ENCODE measurements at places on chromosomes 1 and 21.

DNA sequence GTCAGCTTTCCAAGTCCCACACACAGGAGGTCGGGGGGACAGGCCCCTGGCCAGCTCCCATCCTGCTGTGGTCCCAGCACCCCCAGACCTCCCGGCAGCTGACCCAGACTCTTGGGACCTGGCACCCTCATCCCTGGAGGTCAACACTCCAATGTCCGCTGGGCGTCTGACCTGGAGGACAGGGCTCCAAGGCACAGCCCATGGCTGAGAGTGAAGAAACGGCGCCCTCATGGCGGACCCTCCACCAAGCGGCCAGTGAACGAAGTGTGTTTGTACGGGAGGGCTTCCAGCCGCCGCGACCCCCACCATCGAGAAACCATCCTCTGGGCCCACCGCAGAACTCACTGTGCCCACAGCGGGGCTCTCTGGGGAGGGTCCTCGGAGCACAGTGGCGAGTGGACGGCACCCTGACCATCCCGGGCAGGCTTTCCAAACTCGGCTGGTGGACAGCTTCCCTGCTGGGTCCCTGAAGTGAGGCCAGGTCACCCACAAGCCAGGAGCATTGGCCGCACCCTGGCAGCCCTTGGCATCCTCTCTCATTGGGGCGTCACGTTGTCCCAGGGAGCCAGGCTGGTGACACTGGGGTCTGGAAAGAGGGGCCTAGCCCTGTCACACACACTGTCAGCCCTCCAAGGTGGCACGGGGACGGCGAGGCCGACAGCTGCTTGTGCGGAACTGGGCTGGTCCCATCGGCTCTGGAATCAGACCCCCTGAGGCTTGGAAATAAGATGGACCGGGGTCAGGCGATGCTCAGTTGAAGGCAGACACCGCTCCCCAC lies 47.8 kb upstream of the COL6A2 start:
- no peak for DNase-seq

DNA sequence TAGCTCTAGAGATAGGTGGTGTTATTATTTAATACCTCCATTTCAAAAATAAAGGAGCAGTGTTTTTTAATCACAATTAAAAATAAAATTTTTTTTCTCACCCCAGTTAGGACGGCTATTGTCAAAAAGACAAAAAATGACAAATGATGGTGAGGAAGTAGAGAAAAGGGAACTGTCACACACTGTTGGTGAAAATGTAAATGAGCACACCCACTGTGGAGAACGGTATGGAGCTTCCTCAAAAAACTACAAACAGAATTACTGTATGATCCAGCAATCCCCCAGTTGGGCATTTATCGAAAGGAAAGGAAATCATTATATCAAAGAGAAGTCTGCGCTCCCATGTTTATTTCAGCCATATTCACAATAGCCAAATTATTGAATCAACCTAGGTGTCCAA lies 148.7 kb upstream of the NR5A2 start:
- no peak for DNase-seq

DNA sequence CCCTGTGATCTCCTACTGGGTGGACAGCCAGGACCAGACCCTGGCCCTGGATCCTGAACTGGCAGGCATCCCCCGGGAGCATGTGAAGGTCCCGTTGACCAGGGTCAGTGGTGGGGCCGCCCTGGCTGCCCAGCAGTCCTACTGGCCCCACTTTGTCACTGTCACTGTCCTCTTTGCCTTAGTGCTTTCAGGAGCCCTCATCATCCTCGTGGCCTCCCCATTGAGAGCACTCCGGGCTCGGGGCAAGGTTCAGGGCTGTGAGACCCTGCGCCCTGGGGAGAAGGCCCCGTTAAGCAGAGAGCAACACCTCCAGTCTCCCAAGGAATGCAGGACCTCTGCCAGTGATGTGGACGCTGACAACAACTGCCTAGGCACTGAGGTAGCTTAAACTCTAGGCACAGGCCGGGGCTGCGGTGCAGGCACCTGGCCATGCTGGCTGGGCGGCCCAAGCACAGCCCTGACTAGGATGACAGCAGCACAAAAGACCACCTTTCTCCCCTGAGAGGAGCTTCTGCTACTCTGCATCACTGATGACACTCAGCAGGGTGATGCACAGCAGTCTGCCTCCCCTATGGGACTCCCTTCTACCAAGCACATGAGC lies 17.2 kb upstream of the SLC25A44 start:
- no peak for DNase-seq

- DNase-seq: no peak
Observed at GRCh38 chr1:46333300-46334029, 7.1 kb upstream of the NSUN4 start.

GRCh38 chr1:175717610-175718540 lies 25.5 kb downstream of the TNR start:
- no peak for DNase-seq

- no peak for DNase-seq
Observed at GRCh38 chr1:11414926-11415538, 63.9 kb upstream of the DISP3 start.

DNA sequence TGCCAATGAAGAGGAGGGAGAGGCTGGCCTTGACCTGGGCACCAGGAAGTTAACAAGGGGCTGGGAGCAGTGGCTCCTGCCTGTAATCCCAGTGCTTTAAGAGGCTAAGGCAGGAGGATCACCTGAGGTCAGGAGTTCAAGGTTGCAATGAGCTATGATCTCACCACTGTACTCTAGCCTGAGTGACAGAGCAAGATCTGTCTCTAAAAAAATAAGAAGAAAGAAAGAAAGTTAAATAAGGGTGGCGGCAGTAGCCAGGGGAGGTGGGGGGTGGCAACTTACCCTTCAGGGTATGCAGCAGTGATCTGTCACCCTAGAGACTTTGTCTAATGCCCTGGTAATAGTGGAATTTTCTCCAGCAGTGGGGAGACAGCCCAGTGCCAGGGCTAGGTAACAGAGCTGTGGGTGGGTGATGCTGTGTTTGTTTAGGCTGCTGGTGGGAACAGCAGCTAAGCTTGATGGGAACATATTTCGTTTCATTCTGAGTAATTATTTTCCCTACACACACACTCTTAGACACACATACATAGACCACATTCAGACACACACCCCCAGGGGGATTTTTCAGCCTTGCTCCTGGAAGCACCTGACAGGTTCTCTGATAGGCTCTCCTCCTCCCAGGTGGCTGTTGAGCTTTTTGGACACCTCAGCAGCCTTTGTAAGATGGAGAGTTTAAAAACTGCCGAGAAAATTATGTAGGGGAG lies 11.3 kb upstream of the SYT6 start:
- no peak for DNase-seq

GRCh38 chr1:224769452-224770335 lies 153.6 kb downstream of the CNIH3 start:
- no peak for DNase-seq

DNA sequence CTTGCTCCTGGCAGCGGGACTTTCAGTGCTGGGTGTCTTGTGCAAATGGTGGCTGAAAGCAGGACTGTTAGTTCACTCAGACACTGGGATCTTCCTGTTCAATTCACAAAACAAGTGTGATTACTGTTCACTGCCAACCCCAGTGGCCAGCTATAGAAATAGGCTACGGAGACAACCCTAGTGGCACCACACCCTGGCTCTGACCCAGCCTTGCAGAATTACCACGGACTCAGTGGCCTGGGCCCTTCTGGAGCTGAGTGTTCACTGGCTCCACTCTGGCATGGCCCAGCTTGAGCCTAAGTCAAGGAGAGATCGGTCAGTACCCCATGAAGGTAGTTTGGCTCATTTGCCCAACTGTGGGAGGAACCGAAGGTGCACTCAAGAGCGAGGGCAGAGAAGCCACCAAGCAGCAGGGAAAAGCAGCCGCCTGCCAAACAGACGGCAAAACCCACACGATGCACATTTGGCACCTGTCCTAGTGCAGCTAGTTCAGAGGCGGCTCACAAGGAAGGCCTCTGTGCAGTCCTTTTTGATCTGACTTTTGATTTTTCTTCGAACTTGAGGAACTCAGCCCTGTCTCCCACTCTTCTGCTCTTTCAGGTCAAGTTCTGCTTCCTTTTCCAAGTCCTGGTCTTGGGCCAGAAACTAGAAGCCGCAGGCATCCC lies 5.9 kb downstream of the KIAA2013 start:
- no peak for DNase-seq

DNA sequence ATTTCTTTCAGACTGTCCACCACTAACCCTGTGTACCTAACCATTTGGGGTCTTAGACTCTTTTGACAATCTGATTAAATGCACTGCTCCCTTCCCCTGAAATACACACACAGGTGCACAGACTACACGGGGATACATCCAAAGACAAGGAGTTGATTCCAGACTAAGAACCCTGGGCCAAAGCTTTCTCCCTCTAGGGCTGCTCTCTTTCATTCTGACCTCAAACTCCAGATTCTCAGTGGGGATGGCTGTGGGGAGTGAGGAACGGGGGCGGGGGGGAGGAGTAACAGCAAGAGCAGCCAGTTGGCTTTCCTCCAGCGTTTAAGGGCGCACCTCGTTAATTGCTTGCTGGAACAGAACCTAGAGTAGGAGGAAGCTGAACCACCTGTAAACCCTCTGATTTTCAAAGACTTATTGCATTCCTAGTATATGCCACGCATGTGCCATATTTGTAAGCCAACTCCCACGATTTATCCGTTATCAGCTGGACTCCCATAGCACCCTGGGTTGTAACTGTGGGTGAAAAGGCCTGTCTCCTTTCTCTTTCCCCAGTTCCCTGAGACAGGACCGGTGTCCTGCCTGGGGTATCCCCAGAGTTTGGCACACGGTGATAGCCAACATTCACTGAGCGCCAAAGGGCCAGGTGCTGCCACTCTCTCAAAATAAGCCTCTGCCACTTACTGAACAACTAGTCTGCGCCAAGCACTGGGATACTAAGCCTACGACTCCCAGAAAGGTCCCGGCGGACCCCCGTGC lies 920 bp downstream of the MTHFR start:
- DNase-seq: peak; percentile 69

DNA sequence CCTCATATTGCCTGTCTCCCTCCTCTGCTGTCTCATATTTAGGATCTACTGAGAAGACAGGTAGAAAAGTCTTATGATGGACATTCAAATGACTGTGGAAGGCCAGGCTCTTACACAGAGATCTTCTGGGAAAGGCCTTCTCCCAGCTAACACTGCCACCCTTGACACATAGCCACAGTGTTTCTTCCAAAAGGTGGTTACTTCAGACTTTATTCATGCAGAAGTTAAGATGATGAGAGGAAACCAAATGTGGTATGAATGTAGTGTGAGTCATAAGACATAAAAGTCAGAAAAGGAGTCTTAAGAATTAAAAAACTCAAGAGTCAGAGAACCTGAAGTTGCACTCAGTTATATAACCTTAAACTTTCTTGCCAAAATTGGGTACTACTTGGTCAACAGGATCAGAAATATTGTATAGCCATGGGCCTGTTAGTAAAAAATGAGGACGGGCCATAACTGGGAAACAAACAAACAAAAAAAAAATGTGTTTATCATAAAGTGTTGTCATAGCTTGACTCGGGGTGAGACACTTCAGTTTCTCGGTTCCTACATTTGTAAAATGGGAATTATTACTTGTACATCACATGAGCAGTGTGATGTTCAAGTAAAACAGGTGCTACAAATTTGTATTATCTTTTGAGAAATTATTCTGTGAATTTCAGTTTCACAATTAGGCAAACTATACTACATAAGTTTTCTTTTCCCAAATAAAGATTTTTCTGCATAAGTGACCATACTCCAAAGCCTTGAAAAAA lies 1.2 kb upstream of the DENND1B start:
- no peak for DNase-seq

- no peak for DNase-seq
Observed at GRCh38 chr1:107436552-107437241, 295.9 kb downstream of the NTNG1 start.

DNA sequence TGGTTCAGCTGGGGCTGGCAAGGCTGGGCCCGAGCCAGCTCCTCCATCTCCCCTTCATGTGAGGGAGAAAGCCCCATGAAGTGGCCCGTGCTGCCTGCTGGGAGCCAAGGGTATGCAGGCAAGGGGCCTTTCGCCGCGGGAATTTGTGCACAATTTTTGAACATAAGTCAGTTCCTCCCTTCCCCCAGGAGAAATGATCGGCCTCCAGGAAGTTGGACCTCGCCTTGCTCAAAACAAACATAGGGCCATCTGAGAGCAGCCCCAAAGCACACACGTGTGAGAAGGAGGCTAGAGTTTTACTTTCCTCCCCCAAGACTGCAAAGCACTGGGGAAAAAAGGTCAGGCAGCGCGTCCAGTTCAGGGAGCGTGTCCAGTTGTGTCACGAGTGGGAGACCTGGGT lies 64.7 kb downstream of the PRDM16 start:
- no peak for DNase-seq

DNA sequence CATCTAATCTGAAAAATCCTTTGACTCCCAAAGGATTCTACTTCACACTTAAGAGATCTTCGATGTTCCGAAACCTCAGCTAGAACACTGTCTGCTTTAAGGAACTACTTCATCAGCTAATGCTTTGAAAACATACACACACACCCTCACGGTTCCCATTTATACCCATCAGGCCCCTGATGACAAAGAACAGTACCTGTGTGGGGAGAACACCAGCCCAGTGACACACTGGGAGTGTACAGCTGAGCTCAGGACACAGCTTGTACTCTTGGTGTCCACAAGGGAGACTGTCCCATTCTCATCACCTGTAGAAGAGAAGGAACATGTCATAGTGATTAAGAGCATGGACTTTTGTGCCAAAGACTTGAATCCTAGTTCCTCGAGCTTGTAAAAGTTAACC lies 6.6 kb downstream of the WDR77 start:
- no peak for DNase-seq

DNA sequence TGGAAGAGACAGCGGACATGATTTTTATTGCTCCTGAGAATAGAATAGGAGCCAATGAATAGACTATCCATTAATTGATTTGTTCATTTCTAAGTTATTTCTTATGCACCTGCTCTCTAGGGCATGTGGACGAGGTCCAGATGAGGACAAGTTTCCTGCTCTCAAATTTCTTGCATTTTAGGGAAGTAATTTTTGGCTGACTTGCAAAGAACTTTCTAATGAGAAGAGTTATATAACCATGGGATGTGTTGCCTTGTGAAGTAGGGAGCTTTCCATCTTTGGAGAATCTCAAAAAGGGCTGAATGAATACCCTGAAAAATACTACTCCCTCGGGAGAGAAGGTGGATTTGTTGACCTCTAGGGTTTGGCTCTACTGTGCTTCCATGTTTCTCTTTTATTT lies 243.0 kb downstream of the KIF26B start:
- DNase-seq: no peak

DNA sequence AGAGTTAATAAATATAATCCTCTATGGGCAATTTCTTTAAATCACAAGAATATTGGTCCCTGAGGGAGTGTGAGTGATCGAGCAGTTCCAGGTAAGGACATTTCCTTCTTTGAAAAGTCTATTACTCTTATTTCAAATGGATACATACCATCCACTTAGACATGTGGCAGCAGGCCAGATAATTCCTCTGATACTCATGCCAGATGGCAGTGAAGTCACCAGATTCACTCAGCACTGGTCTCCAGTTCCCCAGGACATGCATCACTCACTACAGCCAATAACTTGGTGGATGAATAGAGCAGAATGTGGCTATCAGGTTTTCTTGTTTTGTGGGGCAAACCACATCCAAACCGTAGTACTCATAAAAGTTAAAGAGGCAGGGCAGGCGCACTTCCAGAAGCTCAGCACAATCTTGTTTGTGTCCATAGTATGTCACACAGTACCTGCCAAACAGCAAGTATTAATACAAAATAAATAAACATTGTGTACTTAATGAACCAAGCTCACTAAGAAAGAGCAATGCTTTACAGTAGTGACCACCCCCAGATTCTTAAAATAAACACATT lies 74.2 kb upstream of the CD53 start:
- no peak for DNase-seq
